D721Med (cell line): ENCODE measurements at places on chromosomes 1 and 21.
A peak's percentile ranks its signal among the peaks of the same experiment; 100 is the strongest.

- DNase-seq = no peak
Observed at GRCh38 chr1:205809942-205810345, 3.1 kb downstream of the SLC41A1 start.

DNA sequence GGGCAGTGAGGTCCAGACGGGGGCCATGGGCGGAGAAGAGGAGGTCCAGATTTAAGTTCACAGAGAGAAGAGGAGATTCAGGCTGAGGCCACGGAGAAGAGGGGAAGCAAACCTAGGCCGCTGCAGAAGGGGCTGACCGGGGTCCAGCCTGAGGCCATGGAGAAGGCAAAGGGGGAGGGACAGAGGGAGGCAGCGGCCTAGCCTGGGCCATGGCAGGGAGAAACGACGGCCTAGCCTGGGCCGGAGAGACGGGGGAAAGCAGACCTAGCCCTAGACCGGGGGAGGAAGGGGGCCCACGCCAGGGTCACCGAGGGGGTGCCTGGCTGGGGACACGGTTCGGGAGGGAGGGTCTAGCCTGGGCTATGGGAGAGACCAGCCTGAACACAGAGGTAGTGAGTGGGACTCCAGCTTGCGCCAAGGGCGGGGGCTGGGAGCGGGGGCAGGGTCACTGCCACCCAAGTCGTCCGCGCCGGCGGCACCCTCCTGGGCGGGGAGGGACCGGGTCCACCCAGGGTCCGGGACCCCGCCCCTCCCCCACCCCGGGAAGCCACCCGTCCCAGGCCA lies 459 bp downstream of the CAPZB start:
- DNase-seq = no peak

- DNase-seq = no peak
Observed at GRCh38 chr1:9909234-9910046, 629 bp downstream of the CTNNBIP1 start.

GRCh38 chr21:32728456-32728839 lies 635 bp upstream of the SYNJ1 start:
- DNase-seq = no peak

DNA sequence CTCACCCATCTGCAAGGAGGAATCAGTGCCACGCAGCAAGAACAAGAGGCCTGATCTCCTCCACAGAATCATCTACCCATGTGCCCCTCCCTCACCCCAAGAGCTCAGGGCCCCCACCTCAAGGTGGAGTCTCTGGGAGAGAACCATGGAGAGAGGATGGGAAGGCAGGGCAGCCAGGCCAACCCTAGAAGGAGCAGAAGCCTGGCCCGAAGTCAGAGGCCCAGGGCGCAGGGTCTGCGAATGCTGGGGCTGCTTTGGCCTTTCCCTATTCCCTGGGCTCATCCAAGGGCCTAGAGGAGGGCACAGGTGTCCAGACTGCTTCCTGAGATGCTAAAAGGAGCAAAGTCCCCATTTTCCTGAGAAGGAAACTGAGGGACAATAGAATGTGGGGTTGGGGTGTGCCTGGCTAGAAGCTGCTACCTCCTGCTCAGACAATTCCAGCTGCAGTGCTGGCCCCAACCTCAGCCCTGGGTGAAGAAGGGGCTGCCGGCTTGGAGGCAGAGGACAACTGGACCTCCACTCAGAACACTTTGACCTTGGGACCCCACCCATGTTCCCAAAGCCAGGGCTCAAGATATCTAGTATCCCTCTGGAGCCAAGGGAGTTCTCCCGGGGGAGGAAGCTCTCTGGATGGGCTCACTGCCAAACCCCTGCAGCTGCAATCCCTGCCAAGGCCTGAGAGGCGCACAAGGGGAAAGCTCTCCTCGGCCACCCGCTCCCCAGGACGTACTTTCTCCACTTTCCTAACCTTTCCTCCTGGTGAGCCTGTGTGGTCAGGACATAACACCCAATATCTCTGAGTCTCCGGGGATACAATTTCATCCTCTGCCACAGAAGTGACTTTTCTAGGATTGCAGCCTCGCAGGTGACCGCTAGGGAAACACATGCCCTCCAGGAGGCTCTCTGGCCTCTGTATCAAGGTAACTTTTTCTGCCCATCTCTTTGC lies 16.6 kb upstream of the LEMD1 start:
- no peak for DNase-seq

GRCh38 chr21:33007747-33008146 lies 18.0 kb upstream of the OLIG2 start:
- no peak for DNase-seq

DNA sequence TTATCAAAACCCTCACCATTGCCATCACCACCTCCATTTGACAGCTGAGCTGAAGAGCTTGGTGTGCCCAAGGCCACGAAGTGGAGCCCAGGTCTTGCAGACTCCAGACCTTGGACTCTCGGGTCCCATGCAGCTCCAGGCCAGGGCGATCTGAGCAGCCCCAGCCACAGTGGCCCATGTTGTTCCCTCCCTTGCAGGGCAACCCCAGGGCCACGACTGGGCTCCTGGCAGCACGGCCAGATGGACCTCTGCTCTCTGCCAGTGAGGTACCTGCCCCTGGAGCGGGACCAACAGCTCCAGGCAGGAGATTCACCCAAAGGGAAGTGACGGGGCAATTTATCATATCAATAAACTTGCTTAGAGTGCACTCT lies 182.7 kb upstream of the VAMP3 start:
- no peak for DNase-seq

- DNase-seq = no peak
Observed at GRCh38 chr1:14869187-14869586, 270.7 kb downstream of the KAZN start.

DNA sequence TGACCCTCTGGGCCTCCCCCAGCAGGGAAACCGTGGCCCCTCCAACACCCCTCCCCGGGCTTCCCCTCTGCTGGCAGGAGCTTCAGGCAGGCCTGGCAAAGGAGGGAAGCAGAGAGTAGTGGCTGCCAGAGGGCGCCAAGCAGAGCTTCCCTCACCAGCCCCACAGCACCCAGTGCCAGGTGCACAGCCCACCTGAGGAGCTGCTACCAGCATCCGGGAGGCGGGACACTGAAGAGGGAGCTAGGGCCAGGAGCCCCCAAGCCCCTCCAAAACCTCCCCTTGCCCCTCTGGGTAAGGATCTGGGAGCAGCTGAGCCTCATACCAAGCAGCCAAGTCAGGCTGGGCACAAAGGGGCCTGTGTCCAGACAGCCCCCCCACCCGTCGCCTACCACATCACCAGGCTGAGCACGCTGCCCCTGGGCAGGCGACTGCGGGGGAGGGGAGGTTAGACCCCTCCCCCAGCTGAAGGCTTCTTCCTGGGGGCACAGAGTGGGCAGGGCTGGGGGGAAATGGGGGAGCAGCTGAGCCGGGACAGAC lies 19.6 kb downstream of the CCDC24 start:
- no peak for DNase-seq

DNA sequence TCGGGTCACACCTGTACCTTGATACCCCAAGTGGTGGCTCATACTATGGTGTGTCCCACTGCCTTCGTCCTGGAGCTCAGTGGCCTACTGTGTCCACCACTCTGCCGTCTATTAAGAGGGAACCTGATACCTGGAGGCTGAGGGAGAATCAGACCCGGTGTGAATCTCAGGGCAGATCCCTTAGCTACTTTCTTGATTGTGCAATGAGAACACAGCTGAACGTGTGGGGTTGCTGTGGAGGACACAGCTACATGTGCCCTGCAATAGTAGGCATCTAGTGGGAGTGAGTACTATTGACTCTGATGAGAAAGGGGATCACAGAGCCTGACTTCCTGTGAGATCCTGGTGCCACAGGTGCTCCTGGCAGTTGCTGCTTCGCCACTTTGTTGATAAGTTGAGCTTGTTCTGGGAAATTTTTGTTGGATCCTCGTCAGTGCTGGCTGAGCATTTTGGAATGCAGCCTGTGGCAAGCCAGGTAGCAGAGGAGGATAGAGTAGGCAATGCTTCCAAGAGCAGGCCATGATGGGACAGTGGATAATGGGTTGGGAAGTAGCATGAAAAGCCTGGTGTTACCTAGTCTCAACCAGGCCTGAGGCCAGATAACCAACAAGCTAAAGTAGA lies 28.2 kb upstream of the MPZL1 start:
- DNase-seq = no peak

DNA sequence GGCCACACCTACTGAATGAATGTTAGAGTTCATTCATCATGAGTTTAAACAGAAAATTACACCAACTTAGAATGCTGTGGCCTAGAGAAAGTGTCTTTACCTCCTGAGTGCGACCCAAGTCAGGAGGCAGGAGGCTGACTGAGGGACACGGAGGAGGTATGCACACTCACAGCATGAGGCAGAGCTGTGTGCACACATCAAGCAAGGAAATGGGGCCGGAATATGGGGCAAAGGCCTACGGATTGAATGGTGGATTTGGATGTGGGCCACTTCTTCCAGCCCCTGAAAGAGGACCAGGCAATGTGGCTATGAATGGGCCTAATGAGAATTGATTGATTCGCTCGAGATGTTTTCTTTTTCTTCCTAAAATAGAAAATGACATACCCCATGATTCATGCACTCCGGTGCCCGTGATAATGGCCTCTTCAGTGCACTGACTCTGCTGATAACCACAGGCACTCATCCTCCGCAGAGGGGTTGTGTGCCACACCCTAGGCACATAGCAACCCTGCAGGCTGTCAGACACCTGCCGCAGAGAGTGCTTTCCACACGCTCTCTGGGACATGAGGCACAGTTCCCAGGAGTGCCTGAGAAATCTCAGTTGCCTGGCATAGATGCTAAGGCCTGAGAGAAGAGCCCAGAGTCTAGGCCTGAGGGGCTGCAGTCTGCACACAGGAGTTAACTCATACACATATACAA lies 155.5 kb downstream of the GLUL start:
- no peak for DNase-seq

- no peak for DNase-seq
Observed at GRCh38 chr1:65387821-65388220, 32.6 kb upstream of the LEPR start.

GRCh38 chr1:238404921-238405320 lies 514.2 kb upstream of the ZP4 start:
- no peak for DNase-seq

DNA sequence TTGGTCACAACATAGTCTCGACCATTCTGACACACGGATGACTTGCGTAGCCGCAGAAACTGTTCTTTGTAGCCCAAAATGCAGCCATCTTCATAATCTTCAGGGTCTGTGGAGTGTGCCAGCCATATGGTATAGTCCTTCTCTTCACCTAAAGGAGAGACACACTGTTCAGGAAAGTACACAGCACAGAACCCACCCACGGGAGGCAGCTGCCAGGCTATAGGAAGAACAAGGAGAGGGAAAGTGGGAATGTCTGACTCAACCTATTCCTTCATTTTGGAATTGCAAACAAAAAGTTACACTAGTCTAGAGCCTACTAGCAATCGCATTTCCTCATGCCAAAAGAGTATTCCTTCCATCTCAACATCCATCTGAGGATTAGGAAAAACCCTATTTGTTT lies 16.2 kb upstream of the MYBPHL start:
- DNase-seq = no peak

- DNase-seq = no peak
Observed at GRCh38 chr1:182357171-182357570, 34.4 kb downstream of the GLUL start.

DNA sequence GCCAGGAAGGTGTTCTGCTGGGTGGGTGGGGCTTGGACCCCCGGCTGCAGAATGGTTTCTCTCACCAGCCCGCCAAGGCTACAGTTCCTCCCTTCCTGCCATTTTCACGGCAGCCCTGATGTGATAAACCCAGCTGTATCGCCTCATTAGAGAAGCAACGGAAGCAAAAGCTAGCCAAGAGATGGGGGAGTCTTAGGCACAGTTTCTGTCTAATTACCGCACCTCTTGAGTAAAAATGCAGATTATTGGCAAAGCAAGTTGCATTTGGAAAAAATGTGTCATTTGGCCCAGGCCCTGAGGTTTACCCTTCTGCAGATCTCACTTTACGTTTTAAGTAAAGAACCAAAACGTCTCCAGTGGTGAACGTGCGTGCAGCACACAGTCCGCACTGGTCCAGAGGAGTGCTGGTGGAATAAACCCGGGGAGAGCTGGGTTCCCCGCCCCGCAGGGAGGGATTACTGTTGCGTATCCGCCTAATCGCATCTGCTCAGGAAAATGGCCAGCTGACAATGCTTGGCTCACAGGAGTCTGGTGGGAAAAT lies 109.9 kb downstream of the GALNT2 start:
- peak; percentile 77 for DNase-seq

- DNase-seq = no peak
Observed at GRCh38 chr1:200873671-200874397, 1.1 kb downstream of the GPR25 start.

- DNase-seq = no peak
Observed at GRCh38 chr1:201584471-201585092, 45.7 kb downstream of the NAV1 start.

GRCh38 chr1:29532285-29532684 lies 296.0 kb downstream of the PTPRU start:
- no peak for DNase-seq

DNA sequence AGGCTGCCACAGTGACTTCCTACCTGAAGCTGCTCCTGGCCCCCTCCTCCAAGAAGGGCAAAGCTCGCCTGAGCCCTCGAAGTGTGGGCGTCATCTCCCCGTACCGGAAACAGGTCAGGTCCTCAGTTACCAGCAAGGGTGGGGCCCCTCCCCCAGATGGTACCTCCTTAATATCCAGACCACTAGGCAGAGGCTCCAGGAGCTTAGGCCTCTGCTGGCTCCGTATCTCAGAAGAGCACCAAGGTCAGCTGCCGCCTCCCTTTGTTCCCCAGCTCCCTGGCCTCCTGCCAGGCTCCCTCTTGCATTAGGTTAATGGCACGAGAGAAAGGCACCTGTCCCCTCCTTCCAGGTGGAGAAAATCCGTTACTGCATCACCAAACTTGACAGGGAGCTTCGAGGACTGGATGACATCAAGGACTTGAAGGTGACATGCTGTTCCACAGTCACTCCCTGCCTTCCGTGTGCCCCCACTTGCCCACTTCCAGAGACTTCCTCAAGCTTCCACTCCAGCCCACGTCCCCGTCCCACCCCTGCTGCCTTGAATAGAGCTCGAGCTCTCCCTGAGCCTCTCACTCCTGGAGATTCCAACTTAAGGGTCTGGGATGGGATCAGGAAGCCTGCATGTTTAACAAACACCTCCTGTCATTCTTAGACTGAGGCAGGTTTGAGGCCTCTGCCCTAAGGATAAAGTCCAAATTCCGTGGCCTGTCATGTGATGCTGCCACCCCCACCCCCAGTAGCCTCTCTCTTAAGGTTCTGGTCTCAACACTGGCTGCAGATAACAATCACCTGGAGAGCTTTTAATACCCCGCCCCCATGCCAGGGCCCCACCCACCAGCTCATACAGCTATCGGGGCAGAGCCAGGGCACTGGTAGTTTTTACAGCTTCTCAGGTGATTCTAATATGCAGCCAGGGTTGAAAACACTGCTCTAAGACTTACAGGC lies 8.3 kb downstream of the RHOC start:
- no peak for DNase-seq

GRCh38 chr21:15289896-15290841 lies 225.4 kb upstream of the NRIP1 start:
- DNase-seq = no peak

GRCh38 chr1:209720326-209720725 lies 15.7 kb downstream of the HSD11B1 start:
- no peak for DNase-seq

GRCh38 chr1:241485145-241485544 lies 34.4 kb downstream of the FH start:
- no peak for DNase-seq

GRCh38 chr1:228988664-228989063 lies 253.4 kb downstream of the RHOU start:
- no peak for DNase-seq
